Fibroblast of lung (primary cell): ENCODE measurements at places on chromosomes 7 and 10. TPM values are rescaled to one million over a fixed set of nuclear protein-coding genes. Genes with fewer than 3 reads are reported as not detected.

SPDYE11 gene
- total RNA-seq, result not detected in 2 replicates

CDC14C gene
- under 0.01 and 0.17 TPM in 2 replicates for total RNA-seq

- no peaks in the 10 kb centered on the region for H3K36me3 ChIP-seq
These were observed 6.9 kb upstream of the H2AZ2 start for GRCh38 chr7:44854644-44855364.

- no peak for DNase-seq
- H3K36me3 ChIP-seq, result no peaks in the 10 kb centered on the region
- H3K4me1 ChIP-seq, result no peaks in the 10 kb centered on the region
- no peaks in the 10 kb centered on the region for H3K27me3 ChIP-seq
- H3K27ac ChIP-seq, result no peak overlapping the region
These were observed 65.6 kb downstream of the ZNF503 start for GRCh38 chr10:75335983-75336382.

PLEKHS1 gene
- total RNA-seq, result not detected in 2 replicates

DNA sequence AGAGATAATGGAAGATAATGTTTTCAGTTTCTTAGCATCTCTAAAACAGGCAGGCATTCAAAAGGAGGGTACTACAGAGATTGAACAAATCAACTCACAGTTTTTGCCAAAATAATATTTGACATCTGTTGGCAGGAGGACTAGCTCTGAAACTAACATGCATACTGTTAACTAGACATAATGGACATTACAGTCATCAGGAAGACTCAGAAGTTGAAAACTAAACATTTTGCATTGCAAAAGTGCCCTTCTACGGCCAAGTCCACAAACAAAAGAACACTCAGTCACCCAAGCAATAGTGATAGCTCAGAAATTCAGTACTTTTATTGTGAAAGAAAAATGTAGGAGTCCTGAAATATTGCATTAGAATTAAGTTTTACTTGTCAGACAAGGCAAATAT lies 399.0 kb downstream of the HGF start:
- H3K27me3 ChIP-seq, result no peaks in the 10 kb centered on the region
- H3K27ac ChIP-seq, result no peak overlapping the region
- H3K4me1 ChIP-seq, result peaks cover 7% of the 10 kb centered on the region
- H3K4me3 ChIP-seq, result no peak overlapping the region
- no peaks in the 10 kb centered on the region for H3K36me3 ChIP-seq

GRCh38 chr7:25388681-25389080 lies 160.4 kb upstream of the NPVF start:
- DNase-seq, result no peak
- no peaks in the 10 kb centered on the region for H3K36me3 ChIP-seq
- H3K4me1 ChIP-seq, result no peaks in the 10 kb centered on the region
- no peak overlapping the region for H3K27ac ChIP-seq
- H3K27me3 ChIP-seq, result peaks cover 9% of the 10 kb centered on the region

AMZ1 gene
- total RNA-seq, result 0.26 and 0.33 TPM in 2 replicates

GRCh38 chr7:20963556-20964280 lies 177.0 kb upstream of the SP8 start:
- H3K4me1 ChIP-seq, result no peaks in the 10 kb centered on the region
- H3K36me3 ChIP-seq, result no peaks in the 10 kb centered on the region
- no peak overlapping the region for H3K4me3 ChIP-seq
- no peak overlapping the region for H3K27ac ChIP-seq
- DNase-seq, result no peak

PNLIPRP3 gene
- total RNA-seq, result not detected in 2 replicates

- H3K4me1 ChIP-seq, result peaks cover 6% of the 10 kb centered on the region
- H3K4me3 ChIP-seq, result no peak overlapping the region
- peak overlapping the region; percentile 3 for H3K27ac ChIP-seq
- no peaks in the 10 kb centered on the region for H3K27me3 ChIP-seq
- no peaks in the 10 kb centered on the region for H3K36me3 ChIP-seq
These were observed 7.9 kb downstream of the MTURN start for GRCh38 chr7:30142710-30143109.

DNA sequence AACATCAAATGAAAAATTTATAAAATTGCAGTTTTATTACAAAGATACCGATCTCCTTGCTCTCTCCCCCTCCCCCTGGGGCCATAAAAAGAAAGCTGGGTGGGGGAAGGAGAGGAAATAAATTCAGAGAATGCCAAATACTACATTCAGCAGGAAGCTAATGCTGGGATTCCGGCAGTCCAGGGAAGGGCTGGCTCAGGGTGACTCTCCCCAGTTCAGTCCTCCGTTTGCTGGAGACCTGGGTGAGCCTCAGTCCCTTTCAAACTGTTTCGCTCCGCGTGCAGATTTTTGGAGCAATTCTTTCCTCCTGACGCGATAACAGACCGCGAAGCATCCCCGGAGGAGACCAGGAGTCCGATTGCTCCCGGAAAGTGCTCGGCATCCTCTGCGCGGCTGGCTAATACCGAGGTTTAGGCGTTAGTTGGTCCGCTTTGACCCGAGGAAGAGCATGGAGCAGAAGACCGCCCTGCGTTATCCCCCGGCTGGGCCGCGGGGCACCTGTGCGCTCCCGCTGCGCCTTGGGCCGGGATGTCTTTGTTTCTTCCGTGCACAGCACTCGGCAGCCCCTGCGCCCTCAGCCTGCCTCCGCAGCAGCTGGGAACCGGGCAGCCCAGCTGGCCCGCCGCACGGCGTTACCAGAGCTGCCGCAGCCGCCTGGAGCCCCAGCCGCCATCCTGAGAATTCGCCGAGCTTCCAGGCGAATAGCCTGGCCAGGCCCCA lies 3.9 kb upstream of the HOXA2 start:
- H3K27ac ChIP-seq, result peak overlapping the region; percentile 95
- DNase-seq, result peak; percentile 55
- H3K4me3 ChIP-seq, result peak overlapping the region; percentile 48
- H3K36me3 ChIP-seq, result no peaks in the 10 kb centered on the region

ANKIB1 gene
- total RNA-seq, result 50.6 and 60.4 TPM in 2 replicates

TRIM4 gene
- 31.5 and 35.4 TPM in 2 replicates for total RNA-seq

DNA sequence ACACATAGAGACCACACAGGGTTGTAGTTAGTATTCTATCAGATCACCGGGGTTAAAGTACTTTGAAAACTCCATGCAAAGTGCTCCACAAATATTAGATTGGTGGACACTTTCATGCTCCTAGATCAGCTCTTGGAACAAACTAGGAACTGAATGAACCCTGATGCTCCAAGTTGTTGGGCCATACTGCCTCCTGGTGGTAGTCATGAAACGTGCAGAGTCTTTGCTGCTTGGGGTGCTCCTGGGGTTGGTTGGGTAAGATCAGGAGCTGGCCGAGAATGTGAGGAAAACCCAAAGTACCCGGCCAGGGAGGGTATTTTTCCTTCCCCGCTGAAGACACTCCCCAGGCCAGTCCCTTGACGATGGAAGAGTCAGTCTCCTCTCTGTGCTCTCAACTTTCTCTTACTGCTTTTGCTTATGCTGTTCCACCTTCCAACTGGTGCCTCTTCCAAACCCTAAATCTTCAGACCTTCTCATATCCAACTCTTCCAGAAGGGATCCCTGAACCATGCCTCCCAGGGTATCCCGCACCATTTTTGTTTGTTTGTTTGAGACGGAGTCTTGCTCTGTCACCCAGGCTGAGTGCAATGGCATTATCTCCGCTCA lies 918 bp upstream of the RPEL1 start:
- H3K4me3 ChIP-seq, result no peak overlapping the region
- no peaks in the 10 kb centered on the region for H3K27me3 ChIP-seq
- H3K36me3 ChIP-seq, result no peaks in the 10 kb centered on the region
- H3K27ac ChIP-seq, result no peak overlapping the region

GRCh38 chr7:117385363-117386109 lies 41.8 kb downstream of the ASZ1 start:
- no peak overlapping the region for H3K27ac ChIP-seq
- no peaks in the 10 kb centered on the region for H3K27me3 ChIP-seq
- no peaks in the 10 kb centered on the region for H3K36me3 ChIP-seq
- peak; percentile 48 for DNase-seq

GRCh38 chr10:98536551-98536950 lies 89.8 kb upstream of the HPS1 start:
- H3K4me1 ChIP-seq, result no peaks in the 10 kb centered on the region
- no peaks in the 10 kb centered on the region for H3K36me3 ChIP-seq
- no peak overlapping the region for H3K4me3 ChIP-seq
- peak; percentile 34 for DNase-seq
- no peaks in the 10 kb centered on the region for H3K27me3 ChIP-seq

- H3K4me3 ChIP-seq, result no peak overlapping the region
- H3K27ac ChIP-seq, result no peak overlapping the region
- H3K36me3 ChIP-seq, result no peaks in the 10 kb centered on the region
These were observed 161.6 kb upstream of the PRSS1 start for GRCh38 chr7:142587578-142588191.

- DNase-seq, result no peak
- H3K4me1 ChIP-seq, result no peaks in the 10 kb centered on the region
- H3K36me3 ChIP-seq, result no peaks in the 10 kb centered on the region
- no peak overlapping the region for H3K4me3 ChIP-seq
These were observed 293.4 kb upstream of the RNF32 start for GRCh38 chr7:156347132-156347531.

RBP3 gene
- not detected in 2 replicates for total RNA-seq

DNA sequence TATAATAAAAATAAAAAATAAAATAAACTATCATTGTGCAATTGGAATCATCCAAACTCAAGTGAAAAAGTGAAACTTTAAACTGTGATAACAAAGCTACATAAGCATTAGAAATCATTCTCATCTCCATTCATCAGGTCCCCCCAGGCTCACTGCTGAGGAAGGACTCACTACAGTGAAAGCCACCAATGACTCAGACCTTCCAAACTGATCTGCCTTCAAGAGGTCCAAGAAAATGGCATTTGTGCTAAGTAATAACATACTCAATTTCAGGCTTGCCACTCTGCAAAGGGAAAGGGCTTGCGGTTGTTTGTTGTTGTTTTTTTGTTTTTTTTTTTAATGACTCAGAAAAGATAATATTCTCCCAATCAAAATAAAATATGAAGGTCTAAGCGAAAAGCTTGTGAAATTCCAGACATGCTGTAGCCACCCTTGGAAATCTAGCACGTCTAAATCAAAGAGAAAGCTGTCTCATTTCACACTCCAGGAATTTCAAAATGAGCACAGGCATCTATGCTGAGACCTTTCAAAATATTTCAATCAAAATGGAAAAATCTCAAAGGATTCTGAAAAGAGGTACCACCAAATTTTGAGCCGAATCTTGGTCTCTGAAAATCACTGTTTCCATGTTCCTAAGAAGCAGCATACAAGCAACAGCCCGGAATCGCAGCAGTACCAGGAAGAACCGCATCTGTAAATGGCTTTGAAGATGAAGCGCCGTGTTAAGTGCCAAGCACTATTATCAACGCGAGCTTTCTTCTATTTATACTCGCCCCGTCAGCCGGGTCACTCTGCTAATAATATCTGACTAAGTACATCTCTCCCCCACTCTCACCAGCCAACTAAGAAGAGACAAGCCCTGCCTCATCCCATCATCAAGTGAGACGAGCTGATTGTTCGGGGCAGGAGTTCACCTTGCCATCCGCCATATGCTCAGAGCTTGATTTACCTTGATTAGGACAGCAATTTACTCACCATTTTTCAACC lies 13.5 kb downstream of the SFMBT2 start:
- H3K36me3 ChIP-seq, result no peaks in the 10 kb centered on the region
- no peak for DNase-seq
- H3K4me1 ChIP-seq, result no peaks in the 10 kb centered on the region
- H3K27me3 ChIP-seq, result no peaks in the 10 kb centered on the region
- H3K27ac ChIP-seq, result no peak overlapping the region

DNA sequence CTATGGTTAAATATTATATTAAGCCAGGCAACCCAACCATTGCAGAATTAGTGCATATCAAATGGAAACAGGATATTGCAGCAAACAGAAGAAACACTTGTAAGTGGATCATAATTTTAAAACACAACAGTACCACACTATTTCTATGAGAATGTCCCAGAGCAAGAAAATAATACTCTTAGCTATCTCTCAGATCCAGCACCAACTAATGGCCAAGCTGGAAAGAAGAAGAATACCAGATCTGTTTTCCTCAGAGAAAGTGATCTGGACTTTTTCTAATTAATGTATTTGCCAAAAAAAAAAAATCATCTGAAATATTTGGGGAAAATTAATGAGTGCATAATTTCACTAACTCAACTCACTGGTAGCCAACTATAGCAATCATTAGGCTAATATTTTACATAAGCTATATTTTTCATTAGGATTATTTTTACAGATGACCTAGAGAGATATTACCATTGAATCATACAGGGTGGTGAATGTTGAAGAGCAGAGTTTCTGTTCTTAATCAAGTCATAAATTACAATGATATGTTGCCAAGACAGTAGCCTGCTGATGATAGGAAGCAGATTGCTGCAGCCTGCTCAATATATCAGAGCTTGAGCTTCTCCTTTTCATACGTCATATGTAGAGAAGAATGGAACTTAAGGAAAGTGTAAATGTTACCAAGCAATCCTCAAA lies 995.4 kb upstream of the LRRN3 start:
- no peaks in the 10 kb centered on the region for H3K36me3 ChIP-seq
- H3K4me3 ChIP-seq, result no peak overlapping the region
- H3K27me3 ChIP-seq, result no peaks in the 10 kb centered on the region
- no peaks in the 10 kb centered on the region for H3K4me1 ChIP-seq

DNA sequence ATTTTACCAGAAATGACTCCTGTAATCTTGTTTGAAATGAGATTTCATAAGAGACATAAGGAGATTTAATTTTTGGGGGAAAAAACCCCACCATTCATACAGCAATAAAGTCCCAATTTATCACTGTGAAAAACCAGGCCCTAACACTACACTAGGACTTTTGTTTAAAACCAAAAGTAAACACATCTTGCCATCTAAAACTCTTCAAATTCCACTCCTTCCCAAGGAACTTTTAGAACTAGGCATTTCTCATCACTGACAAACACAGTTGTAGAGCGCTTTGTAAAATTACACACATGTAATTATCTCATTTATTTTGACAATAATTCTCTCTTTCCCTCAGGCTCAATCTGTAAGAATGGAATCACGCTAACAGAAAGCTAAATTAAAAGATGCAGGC lies 128.1 kb upstream of the C1QL3 start:
- no peaks in the 10 kb centered on the region for H3K4me1 ChIP-seq
- no peak overlapping the region for H3K4me3 ChIP-seq

NCAPG2 gene
- total RNA-seq, result 5.4 and 10.9 TPM in 2 replicates

DNA sequence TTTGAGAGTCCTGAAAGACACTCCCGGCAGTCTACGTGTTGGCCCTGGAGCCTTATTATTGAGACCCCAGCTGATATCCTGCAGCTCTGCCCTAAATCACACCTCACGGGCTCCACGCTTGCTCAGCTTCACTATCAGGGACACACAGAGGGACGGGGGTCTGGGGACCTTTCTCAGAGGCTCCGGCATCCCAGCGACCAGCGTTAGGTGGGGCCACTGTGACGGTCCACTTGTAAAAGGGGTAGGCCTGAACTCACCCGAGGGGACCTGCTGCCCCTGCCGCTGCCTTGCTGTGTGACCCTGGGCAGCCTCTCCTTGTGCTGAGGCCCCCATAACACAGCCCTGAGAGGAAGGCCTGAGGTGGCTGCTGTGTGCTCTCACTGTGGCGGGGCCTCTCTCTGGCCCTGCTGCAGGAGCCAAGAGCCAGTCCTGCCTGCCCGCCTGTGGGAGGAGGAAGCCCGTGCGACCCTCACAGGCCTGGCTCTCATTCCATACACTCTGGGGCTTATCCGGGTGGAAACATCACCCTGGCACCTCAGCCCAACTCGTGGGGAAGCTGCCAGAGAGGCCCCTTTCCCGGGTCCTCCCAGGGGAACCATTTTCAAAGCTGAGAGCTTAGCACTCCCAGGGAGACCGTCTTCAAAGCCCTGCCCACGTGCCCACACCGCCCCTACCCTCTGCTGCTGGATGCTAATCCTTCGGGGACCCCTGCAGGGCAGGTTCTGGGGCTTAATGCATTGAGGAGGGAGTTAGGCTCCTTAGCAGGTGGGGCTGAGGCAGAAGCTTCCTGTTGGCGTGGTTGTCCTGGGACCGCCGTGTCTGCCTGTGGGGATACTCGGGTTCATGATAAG lies 21.7 kb downstream of the AQP1 start:
- DNase-seq, result no peak
- no peak overlapping the region for H3K4me3 ChIP-seq
- H3K27ac ChIP-seq, result no peak overlapping the region
- no peaks in the 10 kb centered on the region for H3K36me3 ChIP-seq
- no peaks in the 10 kb centered on the region for H3K27me3 ChIP-seq
- peaks cover 4% of the 10 kb centered on the region for H3K4me1 ChIP-seq
